ENCODE measurements at places on chromosomes 7 and 10. TPM values are rescaled to one million over a fixed set of nuclear protein-coding genes. Genes with fewer than 3 reads are reported as not detected.
A peak's percentile ranks its signal among the peaks of the same experiment; 100 is the strongest.

- peak; percentile 67 for DNase-seq
- H3K4me1 ChIP-seq = no peaks in the 10 kb centered on the region
- no peaks in the 10 kb centered on the region for H3K36me3 ChIP-seq
- no peaks in the 10 kb centered on the region for H3K27me3 ChIP-seq
- no peak overlapping the region for H3K4me3 ChIP-seq
Observed at GRCh38 chr7:157487046-157487770, 150.4 kb downstream of the DNAJB6 start.

GHITM gene
- 77.2 TPM for total RNA-seq

ANXA8L1 gene
- total RNA-seq = not detected

- no peaks in the 10 kb centered on the region for H3K27me3 ChIP-seq
- H3K4me1 ChIP-seq = no peaks in the 10 kb centered on the region
- DNase-seq = no peak
- no peaks in the 10 kb centered on the region for H3K36me3 ChIP-seq
Observed at GRCh38 chr7:146123715-146124114, 7.1 kb downstream of the CNTNAP2 start.

DNA sequence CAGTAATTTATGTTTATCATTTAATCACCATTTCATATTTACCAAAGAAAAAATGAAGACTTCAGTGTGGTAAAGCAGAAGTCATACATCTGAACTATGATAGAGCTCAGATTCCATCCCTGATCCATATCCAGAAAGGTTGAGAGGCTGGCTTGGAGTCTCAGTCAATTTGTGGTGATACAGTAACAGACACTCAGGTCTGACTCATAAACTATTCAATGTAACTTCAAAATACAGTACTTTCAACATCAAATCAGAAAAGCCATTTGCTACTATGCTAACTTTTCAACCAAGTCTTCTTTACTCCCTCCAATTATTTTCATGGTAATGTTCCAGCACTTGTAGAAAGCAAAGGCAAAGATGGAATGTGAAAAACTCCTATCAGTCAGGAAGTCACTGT lies 190.4 kb downstream of the HDAC9 start:
- DNase-seq = no peak
- no peaks in the 10 kb centered on the region for H3K36me3 ChIP-seq
- no peak overlapping the region for H3K27ac ChIP-seq
- no peak overlapping the region for H3K4me3 ChIP-seq

GRCh38 chr7:106372595-106373318 lies 88.0 kb upstream of the NAMPT start:
- no peak overlapping the region for H3K27ac ChIP-seq
- no peaks in the 10 kb centered on the region for H3K27me3 ChIP-seq
- H3K4me3 ChIP-seq = no peak overlapping the region
- H3K36me3 ChIP-seq = no peaks in the 10 kb centered on the region
- DNase-seq = no peak
- no peaks in the 10 kb centered on the region for H3K4me1 ChIP-seq

Data from aorta (tissue), 5 donors.